Stromal cell of bone marrow (primary cell): ENCODE measurements at places on chromosomes 2 and 18.

DNA sequence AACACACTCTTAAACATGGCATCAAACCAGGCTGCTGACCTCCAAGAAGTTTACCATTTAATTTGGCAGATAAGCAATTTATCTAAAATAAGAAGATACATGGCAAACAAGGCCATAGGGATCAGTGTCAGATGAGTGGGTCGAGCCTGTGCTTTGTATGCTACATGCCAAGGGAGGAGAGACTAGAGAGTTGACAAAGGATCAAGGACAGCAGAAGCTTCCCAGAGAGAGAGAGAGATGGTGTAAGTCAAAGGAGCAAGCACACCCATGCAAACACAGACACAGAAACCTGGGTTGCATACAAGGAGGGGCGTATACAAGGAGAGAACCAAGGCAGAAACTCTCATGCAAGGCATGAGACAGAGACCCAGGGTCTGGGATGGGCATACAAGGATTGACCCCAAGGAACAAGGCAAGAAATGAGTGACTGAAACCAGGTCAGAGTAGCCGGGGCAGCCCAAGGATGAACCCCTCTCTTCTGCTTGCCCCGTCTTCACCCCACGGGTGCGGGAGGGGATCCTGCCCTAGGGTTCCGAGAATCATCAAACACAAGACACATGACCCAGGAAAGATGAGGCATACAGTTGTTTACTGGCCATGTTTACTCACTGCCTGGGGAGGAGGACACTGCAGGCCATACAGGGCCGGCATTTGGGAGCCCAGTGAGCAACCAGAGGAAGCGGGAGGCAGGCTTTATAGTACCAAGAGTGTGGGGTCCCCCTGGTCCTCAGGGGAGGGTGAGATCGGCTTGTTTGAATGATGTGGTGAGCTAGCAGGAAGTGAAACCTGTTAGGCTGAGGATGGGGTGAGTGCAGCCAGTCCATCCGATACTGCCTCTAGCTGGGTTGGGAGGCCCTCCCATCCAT is 529.2 kb upstream of the ID2 start:
- DNase-seq = no peak

DNA sequence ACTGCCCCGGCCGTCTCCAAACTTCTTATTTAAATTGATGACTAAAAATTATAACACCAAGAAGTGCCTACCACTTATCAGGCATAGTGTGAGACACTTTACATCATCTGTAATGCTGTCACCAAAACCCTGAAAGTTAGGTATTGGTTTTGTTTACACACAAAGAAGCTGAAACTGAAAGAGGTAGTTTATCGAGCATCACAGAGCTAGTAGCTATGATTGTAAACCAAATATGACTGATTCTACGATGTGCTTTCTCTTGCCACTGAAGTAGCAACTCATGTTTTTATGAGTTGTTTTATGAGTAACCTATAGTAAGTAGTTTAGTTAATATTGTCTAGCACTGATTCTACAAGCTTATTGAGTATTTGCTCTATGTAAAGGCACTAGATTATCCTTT is 31.5 kb downstream of the DYNC1I2 start:
- DNase-seq = no peak

- DNase-seq = no peak
Observed at GRCh38 chr2:236167297-236168109, 683 bp downstream of the GBX2 start.

DNA sequence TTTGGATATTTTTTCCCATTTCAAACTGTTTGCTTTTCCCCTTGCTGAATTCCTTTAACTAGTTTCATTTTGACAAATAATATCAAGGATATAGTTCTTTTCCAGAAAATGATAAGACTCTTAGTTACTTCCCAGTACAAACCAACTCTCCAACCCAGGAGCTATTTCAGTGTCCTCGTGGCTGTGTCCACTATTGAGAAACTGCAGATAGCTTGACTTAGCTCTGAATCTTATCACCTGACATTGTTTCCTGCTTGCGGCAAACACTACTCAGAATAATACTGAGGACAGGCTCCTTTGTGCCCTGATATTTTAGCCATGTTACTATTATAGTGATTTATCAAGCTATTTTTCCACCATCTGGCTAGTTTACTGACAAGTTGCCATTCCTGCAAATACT is 74.6 kb downstream of the KLF7 start:
- DNase-seq = no peak

- no peak for DNase-seq
Observed at GRCh38 chr2:27138111-27138510, 1.1 kb downstream of the PRR30 start.

DNA sequence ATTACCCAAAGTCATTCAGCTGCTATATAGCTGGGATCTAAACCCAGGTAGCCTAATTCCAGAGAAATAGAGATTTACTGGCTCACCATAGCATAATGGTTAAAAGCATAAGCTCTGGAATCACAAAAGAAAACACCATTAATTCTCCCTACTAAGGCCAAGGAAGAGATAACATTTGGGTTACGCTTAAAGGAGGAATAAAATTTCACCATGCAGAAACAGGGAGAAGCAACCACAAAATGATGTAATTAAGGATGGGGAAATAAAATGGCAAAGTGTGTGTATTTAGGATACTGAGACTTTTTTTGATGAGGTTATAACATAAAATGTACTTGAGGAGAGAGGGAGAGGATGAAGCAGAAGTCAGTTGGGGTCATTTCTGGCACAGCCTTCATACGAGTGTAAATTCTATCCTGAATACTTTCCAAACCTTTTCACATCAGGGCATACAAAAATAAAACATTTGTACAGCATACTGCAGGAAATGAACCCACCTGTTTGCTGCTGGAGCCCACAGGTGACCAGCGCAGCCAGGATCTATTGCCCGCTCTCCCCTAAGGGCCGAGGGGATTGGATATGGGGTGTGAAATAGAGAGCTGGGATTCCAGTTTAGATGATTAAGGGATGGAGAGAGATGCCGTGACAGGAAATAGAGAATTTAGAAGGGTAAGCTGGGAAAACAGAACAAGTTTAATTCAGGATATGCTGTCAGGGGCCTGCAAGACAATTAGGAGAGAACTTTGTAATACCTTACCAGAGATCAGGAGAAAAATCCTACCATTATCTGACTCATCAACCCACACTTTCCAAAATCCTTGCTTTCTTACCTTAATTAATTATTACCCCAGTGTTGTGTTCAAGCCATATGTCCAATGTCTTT is 43.8 kb upstream of the SERTAD2 start:
- peak; percentile 12 for DNase-seq

GRCh38 chr18:64436111-64436510 is 287.2 kb upstream of the LINC00305 start:
- no peak for DNase-seq

DNA sequence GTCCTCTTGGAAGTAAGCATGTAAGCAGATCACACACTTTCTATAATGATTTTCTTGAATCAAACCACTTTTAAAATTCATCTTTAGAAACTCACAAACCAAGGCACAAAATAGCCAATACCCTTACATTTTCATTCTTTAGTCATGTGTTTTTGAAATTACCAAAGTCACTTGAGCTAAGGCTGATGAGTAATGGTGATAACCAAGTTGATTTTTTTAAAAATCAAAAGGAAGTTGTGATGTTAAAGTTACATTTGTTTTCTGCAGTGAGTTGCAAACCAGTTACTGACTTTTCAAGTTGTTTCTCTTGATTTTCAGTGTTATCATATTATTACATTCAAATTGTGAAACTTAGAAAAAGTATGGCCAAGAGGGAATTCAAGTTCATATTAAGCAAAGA is 21.5 kb upstream of the IL18RAP start:
- DNase-seq = no peak

GRCh38 chr2:30233271-30234009 is 2.1 kb downstream of the LBH start:
- DNase-seq = no peak

DNA sequence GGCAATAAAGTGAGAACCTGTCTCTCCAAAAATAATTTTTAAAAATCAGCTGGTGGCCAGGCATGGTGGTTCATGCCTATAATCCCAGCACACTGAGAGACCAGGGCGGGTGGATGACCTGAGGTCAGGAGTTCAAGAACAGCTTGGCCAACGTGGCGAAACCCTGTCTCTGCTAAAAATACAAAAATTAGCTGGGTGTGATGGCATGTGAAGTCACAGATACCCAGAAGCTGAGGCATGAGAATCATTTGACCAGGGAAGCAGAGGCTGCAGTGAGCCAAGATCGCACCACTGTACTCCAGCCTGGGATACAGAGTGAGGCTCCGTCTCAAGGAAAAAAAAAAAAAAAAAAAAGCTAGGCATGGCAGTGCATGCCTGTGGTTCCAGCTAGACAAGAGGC is 7.4 kb upstream of the GPR75 start:
- no peak for DNase-seq

- DNase-seq = no peak
Observed at GRCh38 chr18:26459340-26459739, 89.0 kb downstream of the KCTD1 start.
